ENCODE measurements at places on chromosomes 11 and 22.

DNA sequence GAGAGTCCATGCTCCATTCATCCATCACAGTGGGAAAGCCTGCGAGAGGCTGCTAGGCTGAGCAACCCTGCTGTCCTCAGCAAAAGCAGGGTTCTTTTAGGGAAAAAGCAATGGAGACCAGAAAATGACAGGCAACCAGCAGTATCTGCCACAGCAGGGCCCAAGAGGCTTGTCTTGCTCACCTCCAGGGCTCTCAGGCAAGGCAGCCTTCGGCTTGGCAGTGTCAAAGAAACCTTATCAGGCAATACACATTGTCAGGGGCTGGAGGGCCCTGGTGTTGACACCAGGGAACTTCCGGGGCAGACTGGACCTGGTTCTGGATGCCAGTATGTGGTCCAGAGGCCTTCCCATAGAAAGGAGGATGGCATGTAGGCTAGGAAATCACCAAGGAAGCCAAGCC is 10.2 kb upstream of the TLCD5 start:
- DNase-seq: no peak

- no peak for DNase-seq
These were observed 18.9 kb upstream of the PPP6R3 start for GRCh38 chr11:68441466-68442230.

- DNase-seq: no peak
These were observed 48.1 kb upstream of the ALKBH3 start for GRCh38 chr11:43832536-43832935.

- no peak for DNase-seq
These were observed 22.6 kb upstream of the NCR3LG1 start for GRCh38 chr11:17328871-17329494.

- DNase-seq: no peak
These were observed 1115.0 kb downstream of the BRD1 start for GRCh38 chr22:48712558-48713271.

All from stimulated activated CD8-positive, alpha-beta memory T cell treated with anti-CD3 and anti-CD28 coated beads, Interleukin-7, amount 100 ng/mL, for 24 hours (primary cell).